ENCODE measurements at places on chromosomes 3 and 15.
A peak's percentile ranks its signal among the peaks of the same experiment; 100 is the strongest.

- no peak for DNase-seq
- no peaks in the 10 kb centered on the region for H3K36me3 ChIP-seq
These were observed 68.5 kb upstream of the SLC2A2 start for GRCh38 chr3:171095063-171095462.

- H3K36me3 ChIP-seq, result peaks cover 62% of the 10 kb centered on the region
- no peak for DNase-seq
- peaks cover 8% of the 10 kb centered on the region for H3K4me1 ChIP-seq
- H3K4me3 ChIP-seq, result no peak overlapping the region
These were observed 25.6 kb downstream of the TMEM39A start for GRCh38 chr3:119437691-119438258.

GRCh38 chr3:196060834-196061233 is 21.1 kb downstream of the TFRC start:
- no peak overlapping the region for H3K27ac ChIP-seq
- no peak overlapping the region for H3K4me3 ChIP-seq
- no peaks in the 10 kb centered on the region for H3K27me3 ChIP-seq
- no peak for DNase-seq
- no peaks in the 10 kb centered on the region for H3K4me1 ChIP-seq

DNA sequence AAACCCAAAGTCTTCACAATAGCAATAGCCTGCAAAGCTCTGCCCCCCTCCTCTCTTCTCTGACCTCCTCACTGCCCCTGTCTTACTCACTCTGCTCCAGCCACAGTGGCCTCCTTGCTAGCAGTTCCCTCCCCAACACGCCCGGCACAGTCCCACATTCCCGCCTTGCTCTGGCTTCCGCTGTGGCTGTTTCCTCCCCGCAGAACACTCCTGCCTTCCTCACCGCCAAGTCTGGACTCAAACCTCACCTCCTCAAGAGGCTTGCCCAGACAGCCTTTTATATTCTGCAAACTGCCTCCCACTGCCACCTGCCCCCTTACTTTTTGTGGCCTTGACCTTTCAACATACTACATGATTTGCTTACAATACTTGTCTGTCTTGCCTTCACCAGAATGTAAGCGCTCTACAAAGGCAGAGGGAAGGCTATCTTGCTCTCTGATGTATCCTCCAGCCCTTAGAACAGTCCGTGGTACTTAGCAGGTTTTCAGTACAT is 406 bp upstream of the MPI start:
- H3K4me1 ChIP-seq, result peaks cover 20% of the 10 kb centered on the region
- H3K27ac ChIP-seq, result peak overlapping the region; percentile 3
- peak overlapping the region; percentile 93 for H3K4me3 ChIP-seq
- peak; percentile 60 for DNase-seq

- no peaks in the 10 kb centered on the region for H3K36me3 ChIP-seq
- no peak overlapping the region for H3K27ac ChIP-seq
- H3K4me1 ChIP-seq, result no peaks in the 10 kb centered on the region
These were observed 41.2 kb downstream of the SLC6A11 start for GRCh38 chr3:10857235-10857634.

DNA sequence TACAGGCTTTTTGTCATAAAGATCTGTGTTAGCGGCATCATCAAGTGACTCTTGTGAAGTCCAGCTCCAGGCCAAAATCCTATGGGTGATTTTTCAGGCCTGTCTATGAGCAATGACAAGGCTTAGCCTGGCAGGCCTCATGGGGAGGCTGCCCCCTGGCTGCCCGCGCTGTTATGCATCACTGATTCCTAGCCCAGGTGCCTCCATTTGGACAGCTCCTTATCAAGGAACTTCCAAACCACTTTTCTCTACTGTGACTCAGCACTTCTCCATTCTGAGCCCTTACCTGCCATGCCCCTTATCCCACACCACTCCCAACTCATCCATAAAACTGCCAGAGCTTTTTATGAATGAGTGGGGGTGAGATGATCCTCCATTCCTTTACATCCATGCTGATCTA is 91.5 kb upstream of the C3orf80 start:
- H3K27me3 ChIP-seq, result no peaks in the 10 kb centered on the region
- peaks cover 36% of the 10 kb centered on the region for H3K4me1 ChIP-seq
- H3K4me3 ChIP-seq, result no peak overlapping the region
- H3K36me3 ChIP-seq, result no peaks in the 10 kb centered on the region
- DNase-seq, result peak; percentile 23

Data from GM23248 (cell line).